ENCODE measurements at places on chromosomes 2 and 18.

- no peak for DNase-seq
Observed at GRCh38 chr18:39801010-39801409, 2154.0 kb upstream of the PIK3C3 start.

DNA sequence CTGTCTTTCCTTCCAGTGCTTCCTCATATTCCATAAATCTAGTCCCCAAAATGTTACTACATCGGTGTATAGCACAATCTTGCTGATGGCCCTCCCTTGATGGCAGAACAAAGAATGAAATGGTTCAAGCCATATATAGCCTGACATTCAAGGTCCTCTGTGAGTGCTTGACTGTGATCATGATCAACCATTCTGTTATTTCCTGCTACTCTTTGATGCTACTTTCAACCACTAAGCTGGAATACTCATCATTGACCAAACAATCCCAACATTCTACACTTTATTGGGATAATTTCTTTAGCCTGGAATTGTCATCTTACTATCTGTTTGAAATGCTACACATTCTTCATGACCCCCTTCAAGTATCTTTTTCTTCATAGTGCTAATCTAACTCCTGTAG, 633.9 kb downstream of the PLCL1 start:
- no peak for DNase-seq

DNA sequence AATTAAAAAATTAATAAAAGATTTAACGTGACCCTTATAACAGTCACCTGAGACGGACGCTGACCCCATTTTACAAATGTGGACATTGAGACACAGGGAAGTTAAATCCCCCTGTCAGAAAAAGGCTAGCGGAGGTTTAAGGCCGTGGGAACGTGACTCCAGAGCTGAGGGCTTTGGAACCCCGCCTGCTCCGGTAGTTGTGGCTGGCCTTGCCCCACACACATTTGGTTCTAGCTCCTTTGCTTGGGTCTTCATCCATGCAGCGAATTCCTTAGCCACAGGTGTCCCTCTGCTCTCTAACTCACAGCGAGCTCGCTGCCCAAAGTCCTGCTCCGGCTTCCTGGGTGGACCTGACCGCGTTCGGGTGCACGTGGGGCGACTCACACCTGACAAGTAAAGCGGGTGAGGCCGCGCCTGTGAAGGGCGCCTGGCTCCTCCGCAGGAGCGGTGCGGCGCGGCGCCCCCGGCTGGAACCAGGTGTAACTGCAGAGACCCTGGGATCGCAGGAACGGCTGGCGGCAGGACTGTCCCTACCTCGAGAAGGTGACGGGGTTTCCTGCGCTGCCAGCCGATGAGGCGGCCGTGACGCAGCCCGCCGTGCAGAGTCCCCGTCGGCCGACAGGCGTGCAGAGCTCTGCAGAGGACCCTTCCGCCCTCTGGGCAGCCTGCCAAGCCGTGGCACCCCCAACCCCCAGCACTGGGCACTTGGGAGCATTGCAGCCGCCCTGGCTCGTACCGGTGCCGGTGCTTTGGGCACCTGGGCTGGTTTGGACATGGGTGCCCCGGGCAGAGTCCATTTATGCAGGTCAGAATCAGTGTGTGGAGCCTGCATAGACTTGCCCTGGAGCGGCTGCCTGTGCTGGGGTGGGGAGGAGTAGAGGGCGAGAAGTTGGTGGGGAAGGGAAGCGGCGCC, 2.4 kb upstream of the PROC start:
- peak; percentile 69 for DNase-seq

DNA sequence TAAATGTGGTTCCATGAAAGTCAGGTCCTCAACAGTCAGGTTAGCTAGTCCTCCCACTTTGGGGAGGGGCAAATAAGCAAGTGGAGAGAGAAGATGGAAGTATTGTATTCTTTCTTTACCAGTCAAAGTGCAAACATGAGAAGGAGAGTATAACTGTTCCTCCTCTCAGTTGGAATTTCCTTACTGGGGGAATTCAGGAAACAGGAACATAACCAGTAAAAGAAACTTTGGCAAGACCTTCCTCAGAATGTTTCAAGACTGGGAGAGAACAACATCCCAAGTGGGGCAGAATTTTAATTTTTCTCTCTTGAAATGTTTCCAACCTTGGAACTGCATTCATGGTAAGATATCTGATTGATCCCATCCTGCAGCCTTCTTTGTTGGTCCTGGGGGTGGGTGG, 552.4 kb upstream of the TNP1 start:
- no peak for DNase-seq

DNA sequence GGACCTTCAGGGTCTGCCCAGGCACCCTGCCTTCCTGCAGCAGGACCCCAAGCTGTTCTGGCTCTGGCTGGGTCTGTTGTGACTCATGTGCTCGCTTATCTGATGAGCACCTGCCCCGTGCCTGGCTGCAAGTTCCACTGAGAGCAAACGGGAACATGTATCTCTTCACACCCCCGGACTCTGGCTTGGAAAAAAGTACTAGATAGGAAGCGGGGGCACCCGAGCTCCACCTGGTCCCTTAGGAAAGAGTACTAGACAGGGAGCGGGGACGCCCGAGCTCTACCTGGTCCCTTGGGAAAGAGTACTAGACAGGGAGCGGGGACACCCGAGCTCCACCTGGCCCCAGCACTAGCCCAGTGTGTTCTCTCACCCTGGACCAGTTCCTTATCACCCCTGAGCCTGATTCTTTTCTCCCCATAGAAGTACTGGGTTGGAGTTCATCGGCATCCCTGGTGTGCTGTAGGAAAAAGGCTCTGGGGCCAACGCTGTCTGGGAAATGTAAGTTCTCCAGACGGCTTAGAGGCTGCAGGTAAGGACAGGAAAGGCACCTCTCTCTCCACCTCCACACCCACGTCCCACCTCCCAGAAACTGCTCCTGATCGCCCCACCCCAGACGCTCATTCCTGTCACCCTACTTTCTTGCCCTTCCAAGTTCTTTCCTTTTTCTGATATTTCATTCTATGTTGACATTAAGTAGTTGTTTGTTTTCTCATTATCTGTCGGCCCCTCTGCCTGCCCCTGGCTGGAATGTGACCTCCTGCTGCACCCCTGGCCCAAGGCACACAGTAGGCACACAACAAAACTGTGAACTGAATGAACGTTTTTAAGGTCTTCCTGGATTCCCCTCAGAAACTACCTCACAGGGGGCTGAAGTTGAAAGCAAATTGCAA, 40.2 kb downstream of the HDAC4 start:
- no peak for DNase-seq

GRCh38 chr2:145561152-145561551, 1041.2 kb upstream of the ZEB2 start:
- DNase-seq: no peak

DNA sequence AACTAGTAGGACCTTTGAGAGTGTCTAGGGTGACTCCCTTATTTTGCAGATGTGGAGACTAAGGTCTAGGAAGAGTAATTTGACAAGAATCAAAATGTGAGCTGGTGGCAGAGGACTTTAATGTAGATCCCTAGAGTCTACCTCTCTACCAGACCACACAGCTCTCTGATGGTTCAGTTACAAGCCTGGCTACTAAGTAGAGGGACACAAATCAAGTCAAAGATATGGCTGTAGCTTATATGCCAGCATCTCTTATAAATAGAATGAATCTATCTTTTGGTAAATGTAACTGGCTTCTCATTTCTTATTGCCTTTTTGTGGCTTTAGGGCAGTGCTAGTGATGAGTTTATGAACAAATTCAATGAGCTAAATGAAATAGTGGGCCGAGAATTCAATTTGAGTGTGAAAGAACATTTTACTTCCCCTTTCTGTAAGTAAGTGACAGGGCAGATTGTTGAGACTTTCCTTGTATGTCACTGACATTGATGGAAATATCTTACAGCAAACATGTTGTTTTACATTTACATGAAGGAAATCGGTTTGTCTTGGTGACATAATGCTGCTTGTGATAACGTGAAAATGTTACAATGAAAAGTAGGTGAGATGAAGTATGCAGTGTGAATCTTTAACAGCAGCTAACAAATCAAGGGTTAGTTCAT, 28.3 kb downstream of the CSRNP3 start:
- no peak for DNase-seq

- no peak for DNase-seq
Observed at GRCh38 chr18:36186461-36187192, 670 bp upstream of the MOCOS start.

- DNase-seq: no peak
Observed at GRCh38 chr18:55880617-55881016, 292.6 kb upstream of the TCF4 start.

GRCh38 chr2:230627806-230628724, 84.6 kb upstream of the CAB39 start:
- DNase-seq: no peak

Measured in stimulated activated CD4-positive, alpha-beta T cell treated with anti-CD3 and anti-CD28 coated beads, Interleukin-15, amount 100 ng/mL, for 1 hour (primary cell).